Uterus (tissue), 4 donors: ENCODE measurements at places on chromosomes 6 and 20.

GRCh38 chr6:21354805-21355238 lies 238.7 kb upstream of the SOX4 start:
- no peak for DNase-seq

- DNase-seq = no peak
These were observed 162.8 kb downstream of the PHF3 start for GRCh38 chr6:63798378-63798777.

DNA sequence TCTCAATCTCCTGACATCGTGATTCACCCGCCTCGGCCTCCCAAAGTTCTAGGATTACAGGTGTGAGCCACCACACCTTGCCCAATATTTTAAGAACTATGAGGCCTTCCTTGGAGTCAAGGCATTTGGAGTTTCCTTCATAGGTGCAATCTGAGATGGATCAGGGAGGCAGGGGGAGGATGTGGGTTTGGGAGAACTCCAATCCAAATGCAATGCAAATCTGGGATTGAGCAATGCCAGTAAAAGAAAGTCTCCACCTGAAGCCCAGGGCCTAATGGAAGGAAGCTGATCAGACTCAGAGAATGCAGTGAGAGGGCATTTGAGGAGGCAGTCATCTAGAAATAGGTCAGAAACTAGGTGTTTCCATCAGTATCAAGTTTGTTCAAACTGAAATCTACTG lies 21.2 kb downstream of the RSPH3 start:
- no peak for DNase-seq

DNA sequence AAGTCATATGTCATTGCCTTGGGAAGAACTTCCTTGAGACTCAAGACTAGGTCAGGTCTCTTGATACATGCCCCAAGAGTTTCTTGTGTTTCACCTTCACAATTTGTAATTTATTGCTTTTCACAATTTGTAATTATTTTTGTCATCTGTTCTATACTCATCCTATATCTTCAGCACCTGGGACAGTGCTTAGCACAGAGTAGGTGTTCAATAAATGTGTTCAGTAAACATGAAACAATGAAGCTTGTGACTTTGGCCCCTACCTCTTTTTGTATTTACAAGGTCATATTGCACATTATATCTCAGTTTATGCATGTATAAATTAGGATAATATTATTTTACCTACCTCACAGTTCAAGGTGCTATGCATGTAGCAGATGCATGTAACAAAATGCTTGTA lies 21.5 kb upstream of the SRPK1 start:
- DNase-seq = no peak

GRCh38 chr20:41072190-41072863 lies 43.7 kb downstream of the TOP1 start:
- DNase-seq = peak; percentile 33

DNA sequence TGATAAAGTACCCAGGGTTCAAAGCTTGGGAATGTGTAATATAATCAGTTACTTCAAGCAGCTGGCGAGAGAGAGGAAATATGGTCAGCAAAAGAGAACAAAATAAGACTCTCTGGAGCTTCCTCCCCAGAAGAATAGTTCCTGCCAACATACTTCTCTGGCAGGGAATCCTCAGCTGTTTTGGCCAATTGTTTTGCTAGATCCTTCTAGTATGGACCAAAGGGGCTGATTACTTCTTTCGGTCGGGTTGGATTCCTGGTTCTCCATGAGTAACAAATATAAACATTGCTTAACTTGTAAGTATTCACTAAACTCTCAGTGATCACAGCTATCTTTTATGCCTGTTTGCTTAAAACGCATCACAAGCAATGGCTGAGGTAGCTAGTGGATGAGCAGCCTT lies 31.4 kb upstream of the FBXO9 start:
- no peak for DNase-seq

DNA sequence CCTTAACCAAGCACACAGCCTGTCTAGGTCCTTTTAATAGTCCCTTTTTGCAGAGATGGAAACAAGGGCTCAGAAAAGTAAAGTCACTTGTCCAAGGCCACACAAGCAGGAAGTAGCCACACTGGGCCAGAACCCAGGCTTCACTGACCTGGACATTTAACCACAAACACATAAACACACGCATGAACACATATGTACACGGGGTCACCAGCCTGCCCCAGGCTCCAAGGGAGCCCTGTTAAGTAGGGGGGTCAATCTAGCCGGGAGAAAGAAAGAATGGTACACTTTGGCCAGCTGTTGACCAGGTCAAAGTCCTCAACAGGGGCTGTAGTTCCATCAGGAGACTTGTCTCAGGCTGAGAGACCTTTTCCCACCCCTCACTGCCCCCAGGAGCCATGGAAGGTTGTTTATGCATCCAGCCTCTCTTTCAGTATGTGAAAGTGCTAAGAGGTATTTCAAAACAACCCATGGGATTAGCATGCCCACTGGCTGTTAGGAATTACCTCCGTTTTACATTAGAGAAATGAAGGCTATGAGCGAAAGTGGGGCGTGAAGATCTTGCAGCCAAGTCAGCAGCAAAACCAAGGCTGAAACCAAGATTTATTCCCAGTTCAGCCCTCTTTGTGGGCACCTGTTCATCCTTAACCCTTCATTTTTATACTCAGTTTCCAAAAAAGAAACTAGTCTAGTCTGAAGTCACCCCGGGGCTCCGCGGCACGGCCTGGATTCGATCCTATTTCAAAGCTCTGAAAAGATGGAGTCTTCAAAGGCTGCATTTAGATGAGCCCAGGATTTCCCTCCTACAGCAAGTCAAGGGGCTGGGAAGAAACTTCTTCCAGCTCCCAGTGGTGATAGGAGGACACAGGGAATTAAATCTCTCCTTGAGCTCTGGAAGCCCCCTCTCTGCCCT lies 9.8 kb downstream of the SDC4 start:
- no peak for DNase-seq

GRCh38 chr20:40578961-40579360 lies 110.1 kb downstream of the MAFB start:
- DNase-seq = no peak

DNA sequence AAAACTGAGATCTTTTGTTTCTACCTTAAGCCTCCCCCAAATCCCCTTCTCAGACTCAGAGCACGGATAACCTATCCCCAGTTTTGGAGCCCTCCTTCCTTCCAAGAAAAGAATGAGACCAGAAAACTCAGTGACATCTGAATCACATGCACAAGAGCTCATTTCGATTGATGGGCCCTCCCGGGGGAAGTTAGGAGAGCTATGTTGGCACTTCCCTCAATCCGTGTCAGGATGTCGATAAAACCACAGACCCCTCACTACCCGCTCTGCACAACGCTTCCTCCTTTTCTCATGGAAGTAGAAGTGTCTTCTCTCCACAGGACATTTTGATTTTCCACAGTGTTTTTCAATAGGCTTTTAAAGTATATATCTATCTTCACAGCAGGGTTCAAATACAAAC lies 332.4 kb downstream of the HACE1 start:
- DNase-seq = no peak

DNA sequence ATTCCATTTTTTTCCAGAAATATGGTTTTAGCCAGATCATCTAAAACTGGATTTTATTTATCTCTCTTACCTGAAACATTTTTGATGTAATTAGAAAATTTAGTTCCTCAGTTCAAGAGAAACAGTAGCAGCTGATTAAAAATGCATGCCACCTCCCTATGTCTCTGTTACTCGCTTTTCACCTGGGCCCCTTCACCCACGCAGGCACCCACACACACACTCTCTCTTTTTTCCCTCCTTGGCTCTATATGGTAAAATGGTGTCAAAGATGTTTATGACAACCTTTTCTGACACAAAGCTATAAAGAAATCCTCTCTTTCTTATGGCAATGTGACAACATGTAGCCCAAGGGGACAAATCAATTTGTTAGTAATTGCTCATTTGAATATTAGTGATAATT lies 5.8 kb upstream of the SGK1 start:
- no peak for DNase-seq
